ENCODE measurements at places on chromosomes 7 and 10.

DNA sequence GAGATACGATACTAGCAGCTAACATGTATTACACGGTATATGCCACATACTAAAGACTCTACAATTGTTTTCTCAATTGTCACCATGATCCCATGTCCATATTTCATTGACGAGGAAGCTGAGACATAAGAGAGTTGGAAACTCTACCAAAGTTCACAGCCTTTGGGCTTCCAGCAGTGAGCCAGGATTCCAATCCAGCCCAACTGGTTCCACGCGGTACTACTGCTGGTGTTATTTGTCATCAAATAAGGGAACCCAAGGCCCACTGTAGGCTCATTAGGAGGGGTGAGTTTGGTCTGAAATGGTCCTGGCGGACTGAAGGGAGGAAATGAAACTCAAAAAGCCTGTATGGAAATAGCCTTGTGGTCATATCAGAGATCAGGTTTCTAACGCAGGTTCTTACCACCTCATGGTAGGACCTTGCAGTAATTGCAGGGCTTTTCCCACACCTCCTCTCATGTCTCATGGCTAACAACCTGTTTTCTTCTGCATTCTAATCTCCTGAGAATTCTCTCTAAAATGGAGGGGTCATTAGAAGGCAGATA lies 814.6 kb downstream of the LRMDA start:
- no peak for DNase-seq

DNA sequence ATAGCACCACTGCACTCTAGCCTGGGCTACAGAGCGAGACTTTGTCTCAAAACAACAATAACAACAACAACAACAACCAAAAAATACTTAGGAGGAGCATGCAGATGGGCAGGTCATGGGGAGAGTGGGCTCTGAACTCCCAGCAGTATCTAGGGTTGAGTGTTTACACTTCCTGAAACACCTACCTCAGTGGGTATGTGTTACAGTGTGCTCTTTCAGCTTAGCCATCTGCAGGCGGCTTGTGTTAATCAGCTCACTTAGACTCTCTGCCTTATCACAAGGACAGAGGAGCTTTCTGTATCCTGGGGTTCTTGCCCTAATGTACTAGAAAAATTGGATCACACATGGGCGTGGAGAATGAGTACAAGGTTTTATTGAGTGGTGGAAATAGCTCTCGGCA lies 340.2 kb downstream of the KIF20B start:
- DNase-seq, result no peak

GRCh38 chr7:150716368-150716767 lies at the start of gene GIMAP1:
Gene GIMAP1 (plus strand): TSS chr7:150716613. CDS start chr7:150719048, 2,435 bp downstream.
- DNase-seq, result no peak

DNA sequence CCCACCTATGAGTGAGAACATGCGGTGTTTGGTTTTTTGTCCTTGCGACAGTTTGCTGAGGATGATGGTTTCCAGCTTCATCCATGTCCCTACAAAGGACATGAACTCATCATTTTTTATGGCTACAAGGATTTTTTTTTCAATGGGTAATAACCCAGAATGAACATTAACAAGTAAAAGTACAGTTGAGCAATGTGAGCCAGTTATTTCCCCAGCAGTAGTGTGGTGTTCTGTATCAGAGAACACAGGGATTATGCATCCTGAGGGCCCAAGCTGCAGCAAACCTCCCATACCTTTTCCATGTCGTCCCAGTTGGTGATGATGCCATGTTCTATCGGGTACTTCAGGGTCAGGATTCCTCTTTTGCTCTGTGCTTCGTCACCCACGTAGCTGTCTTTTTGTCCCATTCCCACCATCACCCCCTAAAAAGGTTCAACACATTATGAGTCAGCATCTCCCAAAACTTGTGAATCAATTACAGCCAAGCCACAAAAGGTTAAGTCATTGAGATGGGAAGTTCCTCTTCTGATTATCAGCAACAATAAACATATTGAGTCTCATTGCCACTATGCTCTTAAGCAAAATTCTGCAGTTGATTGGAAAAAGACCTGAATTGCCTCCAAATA lies 5.5 kb downstream of the ACTA2 start:
- no peak for DNase-seq

- DNase-seq, result no peak
Observed at GRCh38 chr10:130141878-130142277, 5.7 kb downstream of the GLRX3 start.

- no peak for DNase-seq
Observed at GRCh38 chr7:66626331-66626934, 2.2 kb upstream of the KCTD7 start.

- no peak for DNase-seq
Observed at GRCh38 chr10:43236176-43236850, 30.6 kb downstream of the RASGEF1A start.

DNA sequence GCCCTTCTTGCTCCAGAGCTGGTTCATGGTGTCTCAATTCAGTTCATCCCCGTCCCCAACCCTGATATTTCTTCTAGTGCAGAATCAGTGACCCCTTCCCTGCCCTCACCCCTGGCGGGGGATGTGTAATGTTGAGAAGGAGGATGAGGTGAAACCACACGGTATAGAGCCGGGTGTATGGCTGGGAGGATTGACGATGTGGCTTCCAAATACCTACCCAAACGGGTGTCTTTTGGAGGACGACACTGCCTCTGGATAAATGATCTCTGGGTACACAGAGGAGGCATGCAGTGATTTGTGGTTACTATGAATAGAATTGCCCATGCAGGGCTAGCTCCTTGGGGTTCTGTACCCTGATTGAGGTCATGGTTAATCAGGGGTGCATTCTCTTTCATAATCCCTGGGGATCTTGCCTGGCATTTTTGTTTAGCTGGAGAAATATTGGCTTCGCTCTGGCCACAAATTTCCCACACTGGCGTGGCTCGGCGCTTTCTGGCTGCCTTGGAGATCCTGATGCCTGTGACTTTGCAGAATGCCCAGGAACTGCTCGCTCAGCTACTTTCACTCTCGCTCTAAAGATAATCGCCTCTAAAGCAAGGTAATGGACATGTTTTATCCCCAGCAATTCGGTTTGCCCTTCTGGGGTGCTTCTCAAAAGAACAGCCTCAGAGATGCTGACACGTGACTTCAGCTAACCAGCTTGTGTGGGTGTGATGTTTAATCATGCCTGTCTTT lies 89.2 kb downstream of the RBM20 start:
- DNase-seq, result no peak

DNA sequence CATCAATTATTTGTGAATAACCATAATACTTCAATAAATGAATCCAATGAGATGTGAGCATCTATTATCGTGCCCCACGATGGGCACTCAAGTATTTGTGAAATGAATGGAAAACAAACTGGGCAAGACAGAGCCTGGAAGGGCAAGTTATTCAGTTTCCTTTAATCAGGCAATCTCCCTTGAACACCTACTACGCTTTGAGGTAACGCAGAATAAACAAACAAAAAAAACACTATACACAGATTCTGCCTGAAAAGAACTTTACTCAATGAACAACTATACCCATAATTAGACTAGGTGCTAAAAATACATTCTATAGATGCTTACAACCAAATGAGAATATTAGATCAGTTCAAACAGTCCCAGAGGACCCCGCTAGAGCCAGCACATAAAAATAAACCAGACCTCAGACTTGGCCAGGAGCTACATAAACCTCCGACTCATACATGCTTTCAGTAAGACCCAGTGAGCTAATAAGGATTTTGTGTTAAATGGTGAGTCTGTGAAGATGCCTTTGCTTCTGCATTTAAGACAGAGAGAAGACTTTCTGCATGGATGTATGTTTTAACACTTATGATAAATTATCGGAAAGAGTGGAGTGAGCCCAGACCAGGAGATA lies 121.3 kb downstream of the MPP7 start:
- DNase-seq, result no peak

DNA sequence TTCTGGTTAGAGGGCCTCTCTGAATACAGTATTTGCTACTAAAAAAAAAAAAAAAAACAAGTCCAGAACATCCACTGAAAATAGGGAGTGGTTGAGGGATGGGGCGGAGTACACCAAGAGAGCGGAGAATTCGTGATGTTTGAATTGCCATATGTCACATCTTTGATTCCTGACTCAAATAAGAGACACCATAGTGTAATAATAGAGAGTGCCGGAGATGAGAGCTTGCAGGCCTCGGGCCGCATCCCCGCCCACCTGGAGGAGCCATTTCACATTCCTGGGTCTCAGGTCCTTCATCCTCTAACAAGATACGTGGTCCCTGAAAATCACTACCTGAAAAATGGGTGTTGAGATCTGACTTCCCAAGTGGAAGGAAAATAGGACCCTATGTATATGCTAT lies 46.8 kb downstream of the KIAA1549 start:
- no peak for DNase-seq

DNA sequence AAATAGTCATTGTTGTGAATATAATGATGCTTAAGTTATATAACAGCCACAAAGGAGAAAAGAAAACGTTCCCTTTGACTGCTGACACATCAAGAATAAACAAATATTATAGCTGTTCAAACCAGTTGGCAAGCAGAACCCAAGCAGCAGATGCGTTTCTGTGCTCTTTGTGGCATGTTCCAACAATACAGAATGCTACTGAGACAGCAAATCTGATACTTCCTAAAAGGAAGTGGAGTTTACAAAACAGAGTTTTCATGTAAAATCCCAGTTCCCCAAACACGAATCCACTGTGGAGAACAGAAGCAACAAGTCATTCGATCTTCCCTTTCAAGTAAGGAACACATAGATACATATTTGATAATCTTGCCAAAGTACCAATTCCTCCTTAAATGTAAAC lies 170.9 kb upstream of the ASAH2 start:
- DNase-seq, result no peak

- no peak for DNase-seq
Observed at GRCh38 chr7:11133436-11133959, 159.8 kb downstream of the PHF14 start.

- DNase-seq, result no peak
Observed at GRCh38 chr10:34520510-34520909, 294.6 kb downstream of the PARD3 start.

DNA sequence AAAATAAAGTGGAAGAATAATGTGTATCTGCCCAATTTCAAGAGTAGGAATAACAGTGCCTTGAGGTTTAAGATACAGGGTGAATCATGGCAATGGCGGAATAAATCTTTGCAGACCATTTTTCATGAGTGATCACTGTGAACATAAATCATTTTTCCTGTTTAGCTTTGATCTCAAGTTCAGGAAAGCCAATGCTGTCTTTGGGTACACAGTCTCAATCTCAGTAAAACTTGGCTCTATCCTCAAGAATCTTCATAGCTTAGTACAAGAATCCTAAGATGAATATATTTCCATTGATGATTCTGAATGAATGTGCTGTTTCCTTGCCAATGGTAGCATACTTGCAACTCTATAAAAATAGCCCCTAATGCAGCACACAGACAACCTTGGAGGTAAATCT lies 6.8 kb downstream of the NAMPT start:
- no peak for DNase-seq

- DNase-seq, result no peak
Observed at GRCh38 chr10:43120116-43120928, 17.9 kb upstream of the CSGALNACT2 start.

- no peak for DNase-seq
Observed at GRCh38 chr10:117631276-117632145, 89.0 kb downstream of the EMX2 start.

GRCh38 chr7:97025983-97026714 lies 1.5 kb upstream of the DLX5 start:
- no peak for DNase-seq

- DNase-seq, result no peak
Observed at GRCh38 chr7:44052771-44053365, 8.4 kb downstream of the DBNL start.

GRCh38 chr10:15141136-15142054 lies 27.1 kb downstream of the NMT2 start:
- DNase-seq, result no peak
